ENCODE measurements at places on chromosomes 5 and 9. TPM values are rescaled to one million over a fixed set of nuclear protein-coding genes. Genes with fewer than 3 reads are reported as not detected.

The BAAT gene
- not detected for total RNA-seq

The AK1 gene
- 185 TPM for total RNA-seq

The ZNG1A gene
- total RNA-seq = 28.4 TPM

The ZFR gene
- total RNA-seq = 53.8 TPM

The UBQLN1 gene
- 88.4 TPM for total RNA-seq

The NIPAL4 gene
- not detected for total RNA-seq

The PAEP gene
- not detected for total RNA-seq

The SLC34A1 gene
- not detected for total RNA-seq

The LIFR gene
- total RNA-seq = 110 TPM

The ACOT12 gene
- total RNA-seq = not detected

The FOXI1 gene
- total RNA-seq = not detected

The C5orf63 gene
- 7.5 TPM for total RNA-seq

The RNF208 gene
- total RNA-seq = 5.8 TPM

The LCN1 gene
- total RNA-seq = not detected

The GPR150 gene
- total RNA-seq = 0.18 TPM

The GPR151 gene
- total RNA-seq = not detected

The COX7C gene
- 368 TPM for total RNA-seq

The SNCAIP gene
- total RNA-seq = 4.4 TPM

The FRRS1L gene
- total RNA-seq = 0.06 TPM

The PLCXD3 gene
- total RNA-seq = 2.8 TPM

The ATP10B gene
- not detected for total RNA-seq

Data from lower lobe of right lung (tissue), 2 donors.